ENCODE measurements at places on chromosomes 2 and 18.
A peak's percentile ranks its signal among the peaks of the same experiment; 100 is the strongest.

DNA sequence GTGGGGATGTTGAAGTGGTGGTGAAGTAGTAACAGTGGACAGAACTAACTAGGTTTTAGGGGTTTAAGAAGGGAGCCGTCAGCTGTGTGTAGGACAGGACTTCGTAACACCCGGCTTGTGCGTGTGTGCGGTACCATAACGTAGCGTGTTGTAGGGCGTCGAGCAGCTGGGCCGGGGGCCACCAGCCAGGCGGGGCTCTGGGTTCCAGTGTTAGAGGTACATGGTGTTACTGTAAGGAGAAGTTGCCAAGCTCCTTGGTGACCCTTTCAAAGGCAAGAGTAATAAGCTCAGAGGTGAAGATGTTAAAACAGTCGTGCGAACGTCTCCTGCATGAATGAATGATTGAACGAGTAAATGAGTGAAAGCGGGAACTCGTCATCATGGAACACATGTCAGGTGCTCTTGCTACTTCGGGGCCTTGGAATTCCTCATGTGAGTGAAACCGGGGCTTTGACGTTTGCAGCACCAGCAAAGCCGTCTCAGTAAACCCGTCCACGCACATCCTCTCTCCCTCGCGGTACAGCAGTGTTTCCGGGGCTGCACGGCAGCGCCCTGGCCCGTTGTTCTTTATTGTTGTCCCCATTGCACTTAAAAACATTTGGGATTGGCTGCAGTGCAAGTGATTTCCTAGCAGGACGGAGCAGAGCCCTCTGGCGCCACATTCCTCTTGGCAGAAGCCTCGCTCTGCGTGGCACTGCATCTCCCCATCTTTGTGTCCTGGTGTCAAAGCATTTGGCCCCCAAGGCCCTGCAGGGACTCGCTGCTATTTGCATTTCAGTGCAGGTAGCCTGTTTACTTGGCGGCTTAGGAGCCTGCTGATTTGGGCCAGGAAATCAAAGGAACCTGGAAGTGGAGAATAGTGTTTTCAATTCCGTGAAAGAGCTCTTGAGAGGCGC, 115.0 kb downstream of the GBX2 start:
- DNase-seq, result peak; percentile 84

GRCh38 chr2:73964223-73964622, 20.5 kb upstream of the TET3 start:
- no peak for DNase-seq

DNA sequence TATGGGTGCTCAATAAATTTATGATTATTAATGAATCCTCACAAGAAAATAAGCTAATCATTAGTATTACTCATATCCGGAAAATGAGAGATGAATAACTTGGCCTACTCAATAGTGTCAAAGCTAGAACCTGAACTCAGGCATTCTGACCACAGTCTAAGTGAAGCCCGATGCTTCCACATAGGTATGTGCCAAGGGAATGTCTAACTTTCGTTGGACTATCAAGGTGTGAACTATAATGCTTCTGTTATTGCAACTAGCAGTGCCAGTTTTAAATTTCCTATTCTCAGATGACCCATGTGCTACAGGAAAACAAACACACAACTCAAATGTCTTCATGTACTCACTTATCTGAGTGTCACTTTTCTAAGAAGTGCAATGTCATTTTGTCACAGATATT, 1.8 kb downstream of the BARD1 start:
- DNase-seq, result no peak

DNA sequence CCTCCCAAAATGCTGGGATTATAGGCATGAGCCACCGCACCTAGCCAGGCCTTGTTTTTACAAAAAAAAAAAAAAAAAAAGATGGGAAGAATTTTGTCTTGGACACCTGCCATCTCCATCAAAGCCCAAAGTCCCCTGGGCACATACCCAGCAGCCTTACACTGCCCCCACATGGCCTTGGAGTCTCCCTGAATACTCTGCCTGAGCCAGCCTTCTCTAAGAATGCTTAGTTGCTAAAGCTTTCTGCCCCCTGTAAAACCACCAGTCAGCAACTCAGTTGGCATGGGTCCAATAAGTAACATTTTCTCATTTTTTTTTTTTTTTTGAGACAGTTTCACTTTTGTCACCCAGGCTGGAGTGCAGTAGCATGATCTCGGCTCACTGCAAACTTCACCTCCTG, 40.6 kb downstream of the SPC25 start:
- DNase-seq, result no peak

- DNase-seq, result no peak
Measured at GRCh38 chr2:70019096-70019495, 57.7 kb upstream of the ASPRV1 start.

GRCh38 chr2:166293984-166294383, 81.8 kb downstream of the SCN9A start:
- no peak for DNase-seq

GRCh38 chr2:205024822-205025518, 479.7 kb downstream of the PARD3B start:
- peak; percentile 33 for DNase-seq

GRCh38 chr18:14942275-14942674, 194.3 kb downstream of the ANKRD30B start:
- no peak for DNase-seq

GRCh38 chr2:215832791-215833190, 180.6 kb downstream of the MREG start:
- no peak for DNase-seq

DNA sequence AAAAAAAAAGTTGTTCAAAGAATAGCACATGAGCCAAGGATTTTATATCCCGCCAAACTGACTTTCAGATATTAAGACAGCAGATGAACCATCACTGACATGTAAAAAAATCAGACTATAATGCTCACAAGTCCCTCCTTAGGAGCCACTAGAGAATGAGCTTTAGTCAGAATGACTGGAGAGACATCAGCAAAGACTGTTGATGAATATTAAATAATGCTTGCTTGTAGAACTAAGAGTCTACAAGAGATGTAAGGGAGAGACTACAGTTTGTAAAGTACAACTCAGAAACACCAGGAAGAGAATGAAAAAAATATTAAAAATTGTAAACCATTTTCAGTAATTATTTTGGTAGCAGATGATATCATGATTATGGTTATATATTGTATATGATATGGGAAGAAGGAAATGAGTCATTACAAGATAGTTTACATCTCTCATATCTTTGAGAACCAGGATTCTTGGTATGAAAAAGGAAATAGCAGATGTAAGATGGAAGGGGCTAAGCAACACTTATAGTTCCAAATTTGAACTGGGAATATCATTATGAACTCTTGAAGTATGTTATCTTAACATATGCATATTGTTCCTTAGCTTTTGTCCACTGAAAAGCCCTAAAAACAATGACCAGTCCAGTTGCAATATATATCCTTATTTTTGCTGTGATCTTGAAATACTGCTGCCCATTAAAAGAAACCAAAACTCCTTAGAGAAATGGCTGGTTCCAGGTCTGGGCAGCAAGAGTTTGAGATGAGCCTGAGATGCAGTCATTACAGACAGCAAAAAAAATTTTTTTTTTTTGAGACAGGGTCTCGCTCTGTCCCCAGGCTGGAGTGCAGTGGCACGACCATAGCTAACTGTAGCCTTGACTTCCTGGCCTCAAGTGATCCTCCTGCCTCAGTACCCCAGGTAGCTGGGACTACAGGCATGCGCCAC, 55.7 kb downstream of the PTPN2 start:
- no peak for DNase-seq

DNA sequence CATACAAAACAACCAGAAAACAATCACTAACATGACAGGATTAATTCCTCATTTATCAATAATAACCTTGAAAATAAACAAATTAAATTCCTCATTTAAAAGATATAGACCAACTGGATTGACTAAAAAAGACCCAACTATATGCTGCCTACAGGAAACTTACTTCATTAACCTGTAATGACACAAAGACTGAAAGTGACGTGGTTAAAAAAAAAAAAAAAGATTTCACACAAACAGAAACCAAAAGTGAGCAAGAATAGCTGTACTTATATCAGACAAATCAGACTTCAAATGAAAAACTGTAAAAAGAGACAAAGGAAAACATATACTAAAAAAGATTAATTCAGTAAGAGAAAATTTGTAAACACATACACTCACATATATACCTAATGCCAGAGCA, 201.2 kb downstream of the CCDC178 start:
- DNase-seq, result no peak

- DNase-seq, result no peak
Measured at GRCh38 chr2:33013684-33014110, 66.9 kb downstream of the LTBP1 start.

DNA sequence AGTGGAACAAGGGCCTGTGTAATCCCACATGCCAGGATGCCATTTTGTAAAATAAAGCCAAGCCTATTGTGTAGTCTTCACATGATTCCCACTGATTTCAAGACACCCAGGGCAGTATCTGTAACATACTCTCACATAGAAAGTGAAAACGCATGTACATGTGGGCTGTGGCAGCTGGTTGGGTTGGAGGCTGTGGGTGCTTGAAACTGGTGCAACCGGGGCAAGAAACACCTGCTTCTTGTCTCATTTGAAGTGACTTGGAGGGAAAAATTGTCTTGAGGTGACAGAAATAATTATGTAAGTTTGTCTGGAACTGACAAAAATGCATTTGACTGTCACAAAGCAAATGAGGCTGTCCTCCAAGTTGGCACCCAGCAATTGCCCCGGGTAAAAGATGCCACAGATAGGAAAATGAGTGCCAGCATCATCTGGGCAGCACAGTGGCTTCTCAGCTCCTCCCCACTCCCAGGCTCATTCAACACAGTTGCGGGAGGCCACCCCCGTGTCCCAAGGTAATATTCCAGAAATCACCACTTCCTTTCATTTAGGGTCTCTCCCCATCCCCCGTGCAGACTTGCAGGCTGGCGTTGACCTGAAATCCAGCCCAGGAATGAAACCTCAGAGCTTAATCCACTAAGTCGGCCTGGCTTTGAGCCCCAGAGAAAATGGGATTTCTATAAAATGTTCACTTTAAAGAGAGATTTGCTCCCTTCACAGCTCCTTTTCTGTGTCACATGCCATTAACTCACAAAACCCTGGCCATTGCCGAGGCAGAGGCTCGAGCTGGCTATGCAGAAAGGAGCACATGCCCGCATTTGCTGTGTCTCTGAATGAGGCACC, 293.9 kb upstream of the PARD3B start:
- no peak for DNase-seq

- DNase-seq, result no peak
Measured at GRCh38 chr2:82491591-82491990, 1967.5 kb downstream of the SUCLG1 start.

GRCh38 chr2:203631068-203631757, 75.2 kb upstream of the CD28 start:
- DNase-seq, result no peak

- DNase-seq, result no peak
Measured at GRCh38 chr2:186749219-186749618, 55.4 kb downstream of the FAM171B start.

- DNase-seq, result no peak
Measured at GRCh38 chr2:6089474-6089873, 397.3 kb downstream of the SOX11 start.

DNA sequence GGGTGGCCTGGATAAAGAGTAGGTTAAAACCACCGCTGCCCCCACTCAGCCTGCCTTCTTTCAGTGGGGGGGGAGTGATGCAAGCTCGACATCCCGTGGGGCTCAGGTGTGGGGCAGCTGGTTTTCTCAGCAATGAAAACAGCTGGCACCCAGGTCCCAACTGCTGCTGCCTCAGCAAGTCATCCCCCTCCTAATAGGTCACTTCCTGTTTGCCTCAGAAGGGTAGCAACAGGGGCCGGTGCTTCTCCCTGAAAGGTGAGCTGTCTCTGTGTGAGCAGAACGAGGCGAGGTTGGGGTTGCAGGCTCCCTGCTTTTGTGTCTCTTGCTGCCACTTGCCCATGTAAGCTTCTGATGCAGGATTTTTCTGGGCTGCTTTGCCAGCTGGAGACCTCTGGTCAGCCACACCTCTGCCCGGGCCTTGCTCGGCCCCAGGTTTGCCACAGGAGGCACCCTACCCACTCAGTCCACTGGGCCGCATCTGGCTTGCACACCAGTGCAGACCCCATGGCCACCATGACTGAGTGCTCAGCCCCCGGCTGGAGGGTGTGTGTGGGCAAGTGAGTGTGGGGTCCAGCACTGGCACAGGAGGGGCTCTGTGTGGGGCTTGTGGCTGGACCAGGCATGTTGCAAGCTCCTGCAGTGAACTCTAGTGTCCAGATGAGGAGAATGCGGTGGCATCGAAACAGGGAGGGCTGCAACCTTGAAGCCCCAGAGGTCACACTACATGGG, 11.5 kb upstream of the ASB1 start:
- no peak for DNase-seq

DNA sequence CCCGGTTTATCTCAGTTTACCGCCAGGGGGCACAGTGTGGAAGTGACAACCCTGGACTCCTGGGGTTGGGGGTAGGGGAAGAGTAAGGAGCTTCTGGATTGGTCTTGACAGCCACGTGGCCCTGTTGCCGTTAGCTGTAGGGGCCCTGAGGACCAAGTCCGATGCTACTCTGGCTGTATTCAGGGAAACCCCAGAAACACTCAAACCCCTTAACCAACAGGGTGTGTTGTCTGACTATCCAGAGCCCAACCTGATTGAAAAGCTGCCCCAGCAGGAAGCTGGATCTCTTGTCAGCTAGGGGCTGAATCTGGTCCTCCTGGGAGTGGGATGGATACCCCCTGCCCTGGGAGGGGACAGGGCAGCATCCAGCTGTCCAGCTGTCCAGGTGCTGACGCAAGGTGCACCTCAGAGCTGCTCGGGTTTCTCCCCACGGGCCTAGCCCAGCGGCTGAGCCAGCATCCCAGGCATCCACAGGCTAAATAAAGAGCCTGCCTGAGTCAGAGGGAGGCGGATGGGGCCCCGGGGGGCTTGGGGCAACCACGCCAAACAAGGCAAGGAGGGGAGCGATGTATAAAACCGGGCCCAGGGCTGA, 3.1 kb upstream of the GMPPA start:
- peak; percentile 70 for DNase-seq

DNA sequence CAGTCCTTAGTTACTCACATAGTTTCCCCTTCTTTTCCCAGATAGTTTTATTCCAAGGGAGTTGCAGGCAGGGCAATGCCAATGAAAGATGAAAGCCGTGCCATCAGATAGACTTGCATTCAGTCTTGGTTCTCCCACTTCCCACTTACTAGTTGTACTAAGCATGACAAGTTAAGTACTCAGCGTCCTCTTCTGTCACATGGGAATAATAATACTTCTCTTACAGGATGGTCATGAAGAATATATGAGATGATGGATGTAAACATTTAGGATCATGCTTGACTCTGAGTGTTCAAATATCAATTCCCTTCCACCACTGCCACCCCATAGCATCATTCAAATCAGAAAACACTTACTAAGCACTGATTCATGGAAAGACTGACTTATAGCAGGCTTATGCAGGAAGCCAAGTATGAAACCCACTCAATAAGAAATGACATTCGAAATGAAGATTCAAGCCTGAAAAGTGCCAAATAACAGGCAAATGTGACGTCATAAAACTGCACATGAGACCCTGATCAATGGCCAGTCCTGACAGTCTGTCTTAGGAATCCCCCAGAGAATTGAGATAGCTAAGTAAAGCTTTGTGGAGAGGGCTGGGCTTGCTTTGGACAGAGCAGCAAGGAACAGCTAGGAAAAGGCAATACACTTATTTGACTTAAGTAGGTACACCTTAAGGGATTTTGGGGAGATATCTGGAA, 11.1 kb upstream of the EVA1A start:
- no peak for DNase-seq

Data from G401 (cell line).